Activated CD8-positive, alpha-beta T cell treated with anti-CD3 and anti-CD28 coated beads for 36 hours (primary cell): ENCODE measurements at places on chromosomes 1 and 21. TPM values are rescaled to one million over a fixed set of nuclear protein-coding genes. Genes with fewer than 3 reads are reported as not detected.

- no peak overlapping the region for H3K4me3 ChIP-seq
- peaks cover 5% of the 10 kb centered on the region for H3K27me3 ChIP-seq
Observed at GRCh38 chr1:96845464-96845863, 123.9 kb downstream of the PTBP2 start.

DNA sequence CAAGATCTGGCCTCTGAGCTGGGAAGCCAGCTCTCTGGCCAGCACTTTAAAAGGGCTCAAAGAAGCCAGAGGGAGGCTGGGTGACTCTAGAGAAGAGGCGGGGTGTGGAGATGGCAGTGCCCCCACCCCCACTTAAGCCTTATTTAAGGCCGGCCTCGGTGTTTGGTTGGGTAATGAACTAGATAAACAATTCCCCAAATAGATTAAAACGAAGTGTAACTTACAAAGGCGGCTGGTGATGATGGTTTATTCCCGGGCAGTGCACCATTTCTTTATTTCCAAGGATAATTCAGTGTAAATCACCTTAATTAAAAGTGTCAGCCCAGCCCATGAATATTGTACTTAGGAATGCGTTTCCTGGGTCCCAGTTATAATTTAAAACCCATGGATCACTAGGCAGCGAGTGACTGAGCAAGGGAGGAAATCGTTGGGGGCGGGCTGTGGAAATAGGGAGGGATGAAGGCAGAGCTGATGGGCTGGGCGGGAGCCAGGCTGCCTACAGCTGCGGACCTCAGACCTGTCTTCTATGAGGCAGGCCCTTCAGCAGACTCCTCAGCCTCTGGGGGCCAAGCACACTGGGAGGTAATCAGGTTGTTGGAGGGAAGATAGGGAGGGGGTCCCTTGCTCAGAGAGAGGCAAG is 54.9 kb downstream of the TMEM53 start:
- no peak overlapping the region for H3K4me3 ChIP-seq
- no peaks in the 10 kb centered on the region for H3K36me3 ChIP-seq
- no peaks in the 10 kb centered on the region for H3K4me1 ChIP-seq
- DNase-seq: no peak
- no peak overlapping the region for H3K27ac ChIP-seq
- H3K27me3 ChIP-seq: no peaks in the 10 kb centered on the region

- H3K36me3 ChIP-seq: peaks cover 52% of the 10 kb centered on the region
- H3K27ac ChIP-seq: no peak overlapping the region
- H3K4me3 ChIP-seq: no peak overlapping the region
- H3K27me3 ChIP-seq: no peaks in the 10 kb centered on the region
- H3K4me1 ChIP-seq: peaks cover 41% of the 10 kb centered on the region
- no peak for DNase-seq
Observed at GRCh38 chr1:111690306-111690617, 48.9 kb downstream of the INKA2 start.

GRCh38 chr1:60904099-60904851 is 178.1 kb upstream of the NFIA start:
- H3K36me3 ChIP-seq: no peaks in the 10 kb centered on the region
- H3K27ac ChIP-seq: no peak overlapping the region
- no peaks in the 10 kb centered on the region for H3K4me1 ChIP-seq
- H3K27me3 ChIP-seq: no peaks in the 10 kb centered on the region
- DNase-seq: no peak
- H3K4me3 ChIP-seq: no peak overlapping the region

GRCh38 chr1:63575340-63575826 is 17.8 kb upstream of the PGM1 start:
- H3K27ac ChIP-seq: no peak overlapping the region
- H3K4me1 ChIP-seq: no peaks in the 10 kb centered on the region
- DNase-seq: no peak

Gene CYP2J2
- total RNA-seq: 0.83 TPM
